ENCODE measurements at places on chromosomes 3 and 15.

GRCh38 chr3:191269289-191270085, 59.7 kb upstream of the CCDC50 start:
- no peak for DNase-seq

DNA sequence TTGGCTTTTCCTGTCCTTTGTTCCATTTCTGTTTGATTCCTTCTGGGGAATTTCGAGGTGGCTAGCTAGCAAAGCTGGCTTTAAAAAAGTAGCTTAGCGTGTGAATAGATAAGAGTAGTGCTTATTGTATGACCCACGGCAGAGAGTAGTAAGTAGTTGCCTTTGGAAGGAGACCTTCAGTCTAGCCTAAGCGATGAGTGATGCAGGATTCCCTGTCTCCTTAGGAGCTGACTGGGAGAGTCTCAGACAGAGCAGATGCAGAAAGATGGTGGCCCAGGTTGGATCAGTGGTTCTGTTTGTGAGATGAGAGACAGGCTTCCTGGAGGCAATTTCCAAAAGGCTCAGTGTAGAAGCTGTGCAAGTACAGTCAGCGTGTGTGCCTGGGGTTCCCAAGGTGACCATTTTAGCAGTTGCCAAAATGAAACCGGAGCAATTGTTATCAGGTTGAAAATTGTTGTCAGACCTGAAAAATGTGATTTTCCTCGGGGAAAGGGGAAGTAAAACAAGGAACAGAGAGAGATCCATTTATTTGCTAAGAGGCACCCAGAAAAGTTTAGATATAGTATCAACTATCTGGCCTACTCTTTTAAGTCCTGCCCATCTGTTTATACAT, 681 bp upstream of the IL5RA start:
- no peak for DNase-seq

DNA sequence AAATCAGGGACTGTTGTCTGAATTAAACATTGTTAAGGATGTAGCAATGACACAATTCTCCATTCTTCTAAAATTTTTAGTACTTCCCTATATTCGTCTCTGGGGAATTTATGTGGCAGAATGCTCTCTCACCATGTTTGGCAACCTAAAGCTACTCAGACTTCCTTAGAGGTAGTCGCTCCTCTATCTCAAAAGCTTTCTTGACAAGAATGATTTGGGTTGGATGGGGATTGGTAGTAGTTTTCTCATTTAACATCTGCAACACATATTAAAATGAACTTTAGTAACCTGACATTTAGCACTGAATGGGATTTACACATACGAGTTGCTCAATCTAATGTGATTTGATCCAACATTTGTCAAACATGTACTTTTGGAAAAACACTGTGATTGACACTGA, 233.3 kb downstream of the RBMS3 start:
- DNase-seq, result no peak

DNA sequence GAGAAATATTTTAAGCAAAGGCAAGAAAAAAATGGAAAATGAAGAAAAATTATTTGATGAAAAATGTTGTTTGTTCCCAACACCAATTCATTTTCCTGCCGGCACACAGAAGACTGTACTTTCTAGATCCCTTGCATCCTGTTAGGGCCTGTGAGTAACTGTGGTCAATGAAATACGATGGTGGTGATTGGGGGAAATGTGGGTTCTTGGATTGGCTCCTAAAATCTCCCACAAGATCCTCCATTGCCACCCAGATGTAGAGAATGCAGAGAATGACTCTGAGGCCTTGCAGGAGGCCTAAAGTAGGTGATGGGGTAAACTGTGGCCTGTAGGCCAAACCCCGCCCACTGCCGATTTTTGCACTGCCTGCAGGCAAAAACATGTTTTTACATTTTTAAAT, 46.3 kb upstream of the C3orf70 start:
- DNase-seq, result no peak

GRCh38 chr3:97181704-97182103, 367.3 kb downstream of the EPHA6 start:
- DNase-seq, result no peak

DNA sequence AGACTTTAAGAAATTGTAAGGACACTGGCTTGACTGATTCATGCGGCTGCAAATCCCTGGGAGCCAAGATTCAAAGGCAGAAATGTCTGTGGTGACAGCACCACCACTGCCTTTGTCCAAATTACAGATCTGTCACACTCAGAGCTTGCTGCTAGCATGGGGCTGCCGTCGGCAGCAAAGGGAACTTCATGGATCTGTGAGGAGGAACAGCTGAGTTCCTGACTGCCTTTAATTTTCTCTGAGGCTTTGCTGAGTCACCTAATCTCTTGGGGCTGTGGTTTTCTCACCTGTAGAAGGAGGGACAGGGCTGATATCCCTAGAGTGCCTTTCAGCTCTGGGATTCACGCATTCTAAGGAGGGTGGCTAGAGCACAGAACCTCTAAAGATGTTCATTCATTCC, 4.1 kb upstream of the PAK6 start:
- no peak for DNase-seq

DNA sequence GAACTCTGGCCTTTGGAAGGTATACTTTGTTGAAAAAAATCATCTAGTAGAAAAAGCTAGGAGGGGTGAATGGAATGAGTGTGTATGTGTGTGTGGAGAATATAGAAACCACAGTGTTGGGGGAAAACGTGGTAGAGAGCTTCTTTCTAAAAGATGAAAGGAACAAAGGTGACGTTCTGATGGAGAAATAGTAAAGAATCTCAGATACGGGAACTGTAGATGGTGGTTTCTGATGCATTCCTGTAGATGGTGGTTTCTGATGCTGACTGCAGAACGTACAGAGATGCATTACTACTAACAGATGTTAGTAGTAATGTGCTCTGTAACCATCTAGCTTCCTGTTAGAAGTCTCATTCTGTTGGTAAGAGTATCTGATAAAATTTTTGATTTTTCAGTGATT, 60.2 kb downstream of the VPS8 start:
- no peak for DNase-seq

DNA sequence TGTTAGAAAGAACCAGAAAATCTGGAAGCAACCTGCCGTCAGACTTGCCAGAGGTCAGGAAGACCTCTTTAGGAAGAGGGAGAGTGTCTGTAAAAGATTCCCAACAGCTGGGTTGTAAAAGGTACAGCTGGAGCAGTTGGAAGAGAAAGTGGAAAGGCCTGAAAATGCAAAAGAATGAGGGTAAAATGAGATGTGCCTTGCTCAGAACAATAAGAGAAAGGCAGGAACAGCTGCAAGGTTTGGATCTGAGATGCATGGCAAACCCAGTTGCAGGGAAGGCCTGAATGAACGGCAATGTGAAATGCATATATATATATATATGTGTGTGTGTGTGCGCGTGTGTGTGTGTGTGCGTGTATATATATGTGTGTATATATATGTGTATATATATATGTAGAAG, 88.1 kb downstream of the ZIC1 start:
- DNase-seq, result no peak

DNA sequence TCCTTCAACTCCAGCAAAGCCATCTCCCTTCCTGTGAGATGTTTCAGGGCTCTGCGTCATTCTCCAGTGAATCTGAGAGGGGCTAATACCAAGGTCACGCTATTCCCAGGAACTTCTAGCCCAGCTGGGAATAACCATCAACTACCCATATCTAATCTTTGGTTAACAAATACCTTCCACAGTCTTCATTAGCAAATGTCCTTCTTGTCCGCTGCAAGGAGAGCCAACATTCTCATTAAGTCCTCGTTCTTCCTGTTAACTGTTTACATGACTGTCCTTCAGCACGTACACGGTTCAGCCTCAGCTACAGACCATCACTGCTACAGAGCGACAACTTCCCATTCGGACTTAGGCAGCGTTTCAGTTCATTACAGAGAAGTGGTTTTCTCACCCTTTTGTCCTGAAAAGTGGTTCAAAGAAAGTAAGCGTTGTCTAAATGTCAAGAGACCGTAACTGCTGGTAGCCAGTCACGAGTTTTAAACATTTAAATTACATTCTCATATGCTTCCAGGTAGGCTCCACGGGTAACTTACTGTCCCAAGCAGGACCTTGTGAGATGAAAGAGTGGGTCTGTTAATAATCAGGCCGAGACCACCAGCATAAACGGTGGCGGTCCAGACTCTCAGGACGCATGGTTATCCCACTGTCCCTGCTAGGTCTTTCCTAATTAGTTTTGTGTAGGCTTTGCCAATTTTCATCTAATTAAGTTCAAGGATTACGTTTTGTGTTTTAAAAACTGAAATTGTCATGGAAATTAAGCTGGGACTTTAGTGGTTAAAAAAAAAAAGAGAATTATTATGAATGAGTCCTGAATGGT, 63.8 kb downstream of the CHSY1 start:
- no peak for DNase-seq

- no peak for DNase-seq
Observed at GRCh38 chr3:69343875-69344274, 42.0 kb downstream of the FRMD4B start.

DNA sequence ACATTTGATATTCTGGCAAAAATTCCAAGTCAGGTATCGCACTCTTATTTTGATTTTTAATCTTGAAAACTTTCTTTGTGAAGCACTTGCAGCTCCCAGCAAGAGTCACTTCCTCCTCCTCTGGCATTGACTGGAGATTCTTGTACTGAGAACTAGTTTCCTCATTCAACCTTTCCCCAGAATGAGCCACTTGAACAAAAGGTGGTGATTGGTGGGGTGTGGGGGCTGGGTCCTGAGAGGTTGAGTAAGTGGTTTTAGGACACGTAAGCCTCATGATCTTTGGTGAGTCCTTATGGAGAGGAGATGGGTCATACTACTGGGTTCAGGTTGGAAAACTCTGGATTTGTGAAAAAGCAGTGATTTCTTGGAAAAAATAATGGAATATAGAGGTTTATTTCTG, 32.3 kb upstream of the ONECUT1 start:
- DNase-seq, result no peak

DNA sequence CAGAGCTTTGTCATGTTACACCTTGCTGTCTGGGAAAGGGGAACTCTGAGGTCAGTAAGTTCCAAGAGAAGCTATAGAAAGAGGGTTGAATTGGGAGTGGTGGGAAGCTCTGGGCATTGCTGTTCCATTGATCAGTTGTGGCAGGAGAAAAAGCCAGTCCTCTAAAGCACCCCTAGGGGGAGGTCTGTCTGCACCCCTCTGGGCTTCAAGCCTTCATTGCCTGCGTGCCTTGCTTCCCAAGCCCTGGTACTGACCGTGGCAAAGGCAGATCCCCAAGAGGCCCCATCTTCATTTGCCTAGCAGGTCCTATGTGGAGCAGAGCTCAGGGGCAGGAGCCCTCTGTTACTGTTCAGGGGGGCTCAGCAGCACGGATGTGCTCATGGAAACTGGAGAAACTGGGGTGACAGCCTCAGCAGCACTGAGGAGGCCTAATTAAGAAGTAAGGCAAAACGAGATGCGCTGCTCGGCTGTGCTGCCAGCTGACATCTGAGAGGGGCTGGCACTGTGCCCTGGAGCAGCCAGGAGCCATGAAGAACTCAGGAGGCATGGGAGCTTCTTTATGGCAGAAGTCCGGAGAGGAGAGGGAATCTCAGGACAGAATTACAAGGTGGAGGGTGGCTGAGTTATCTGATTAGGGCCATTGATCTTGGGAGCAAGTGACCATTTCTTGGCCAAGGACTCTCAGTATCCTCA, 270.9 kb downstream of the RPLP1 start:
- DNase-seq, result no peak

DNA sequence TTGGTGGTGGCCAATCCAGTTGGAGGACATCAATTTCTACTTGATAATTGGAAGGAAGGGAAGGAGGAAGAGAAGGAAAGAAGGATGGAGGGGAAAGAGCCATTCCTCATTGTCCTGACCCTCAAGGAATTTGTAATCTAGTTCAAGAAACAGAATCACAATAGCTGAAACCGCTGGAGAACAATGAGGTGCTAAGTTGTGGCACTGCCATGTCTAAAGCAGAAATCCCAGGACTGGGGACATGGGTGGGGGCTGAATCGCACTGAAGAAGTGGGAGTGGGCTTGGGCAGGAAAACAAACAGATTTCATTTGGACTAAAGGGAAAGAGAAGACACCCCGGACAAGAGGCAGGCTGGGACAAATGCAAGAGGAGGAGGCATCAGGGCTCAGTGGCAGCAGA, 183.6 kb downstream of the UACA start:
- no peak for DNase-seq

DNA sequence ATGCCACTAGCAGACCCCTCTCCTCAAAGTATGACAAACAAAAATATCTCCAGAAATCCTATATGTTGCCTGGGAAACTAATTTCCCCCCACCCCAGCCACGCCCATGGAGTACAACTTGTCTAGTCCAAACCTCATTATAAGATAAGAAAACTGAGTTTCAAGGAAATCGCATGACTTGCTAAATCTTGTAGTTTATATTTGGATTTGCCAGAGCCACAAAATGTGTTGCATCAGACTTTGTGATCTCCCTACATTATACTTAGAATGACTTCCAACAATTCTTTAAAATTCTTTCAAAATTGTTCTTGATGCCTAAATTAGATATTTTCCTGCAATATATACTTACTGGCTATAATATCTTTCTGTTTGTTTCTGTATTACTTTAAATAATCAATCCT, 1034.4 kb downstream of the IGSF11 start:
- no peak for DNase-seq

DNA sequence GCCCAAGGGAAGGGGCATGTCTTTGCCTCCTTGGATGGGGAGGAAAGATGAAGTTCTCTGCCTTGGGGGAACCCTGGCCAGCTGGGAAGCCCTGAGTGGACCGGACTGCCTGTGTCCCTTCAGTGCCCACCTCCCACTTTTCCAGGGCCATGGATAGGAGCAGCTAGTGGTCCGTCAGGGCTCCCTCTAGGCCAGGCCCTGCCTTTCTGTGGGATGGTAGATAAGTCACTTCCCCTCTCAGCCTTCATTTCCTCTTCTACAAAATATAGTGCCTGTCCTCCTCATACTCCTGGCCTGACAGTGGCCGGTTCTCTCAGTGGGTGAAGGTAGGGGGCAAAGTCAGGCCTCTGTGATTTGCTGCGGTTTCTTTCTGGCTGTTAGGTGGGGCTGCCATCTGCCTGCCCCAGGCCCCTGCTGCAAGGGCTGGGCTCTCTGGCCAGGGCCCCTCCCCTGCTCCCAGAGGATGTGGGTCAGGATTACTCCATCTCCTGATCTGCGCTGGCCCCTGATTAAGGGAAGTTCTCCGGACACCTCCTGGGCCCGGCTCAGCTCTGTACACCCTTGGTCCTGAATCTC, 1.4 kb downstream of the PLEKHO2 start:
- DNase-seq, result no peak

- no peak for DNase-seq
Observed at GRCh38 chr3:122609798-122610559, 32.5 kb downstream of the PARP15 start.

- no peak for DNase-seq
Observed at GRCh38 chr15:100032358-100033085, 299.3 kb upstream of the LYSMD4 start.

- no peak for DNase-seq
Observed at GRCh38 chr3:135532021-135532420, 433.5 kb upstream of the PPP2R3A start.

- DNase-seq, result no peak
Observed at GRCh38 chr3:136835089-136835812, 16.3 kb downstream of the SLC35G2 start.

DNA sequence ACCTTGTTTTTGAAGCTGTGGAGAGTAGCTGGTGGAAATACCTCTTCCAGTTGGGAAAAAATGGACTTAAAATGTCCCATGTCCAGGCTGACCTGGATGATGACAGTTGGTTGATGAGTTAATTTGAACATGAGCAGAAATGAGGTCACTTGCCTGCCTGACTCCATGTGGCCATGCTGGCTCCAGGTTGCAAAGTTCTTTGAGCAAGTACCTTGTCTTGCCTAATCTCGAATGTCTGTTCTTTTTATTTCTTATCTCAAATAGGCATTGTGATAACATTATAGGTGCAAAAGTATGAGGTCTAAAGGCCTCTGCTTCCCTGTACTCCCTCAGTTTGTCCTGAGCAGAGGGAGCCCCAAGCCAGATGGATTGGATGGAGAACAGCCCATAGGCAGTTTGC, 9.0 kb downstream of the MAPKBP1 start:
- DNase-seq, result no peak

Measured in stimulated activated CD8-positive, alpha-beta memory T cell treated with anti-CD3 and anti-CD28 coated beads, Interleukin-4, amount 100 ng/mL, for 4 hours (primary cell).